Left renal pelvis (tissue), 4 donors: ENCODE measurements at places on chromosomes 1 and 21. TPM values are rescaled to one million over a fixed set of nuclear protein-coding genes. Genes with fewer than 3 reads are reported as not detected.

Gene NBPF6
- not detected for polyA plus RNA-seq

Gene KLHDC7A
- 12.7 TPM for polyA plus RNA-seq

Gene GSTM3
- polyA plus RNA-seq, result 269 TPM

Gene TPTE
- polyA plus RNA-seq, result not detected

Gene TRIM67
- polyA plus RNA-seq, result 0.06 TPM

Gene C2CD2
- polyA plus RNA-seq, result 16.5 TPM

Gene LMO4
- polyA plus RNA-seq, result 110 TPM

Gene TMPRSS3
- polyA plus RNA-seq, result 2.5 TPM

Gene MMP23B
- 16.5 TPM for polyA plus RNA-seq

Gene ASPM
- polyA plus RNA-seq, result 25.9 TPM

Gene HSF2BP
- 1.7 TPM for polyA plus RNA-seq

Gene ZBED6
- 26.4 TPM for polyA plus RNA-seq

Gene ANGPTL1
- polyA plus RNA-seq, result 3.1 TPM

Gene IQGAP3
- polyA plus RNA-seq, result 11.6 TPM

Gene CHIT1
- 0.08 TPM for polyA plus RNA-seq

Gene ERVH48-1
- 0.29 TPM for polyA plus RNA-seq

Gene NTPCR
- polyA plus RNA-seq, result 55.7 TPM

Gene WASF2
- 159 TPM for polyA plus RNA-seq

Gene ESPN
- polyA plus RNA-seq, result 7.6 TPM

Gene LCE1E
- polyA plus RNA-seq, result not detected

Gene MKNK1
- 39.4 TPM for polyA plus RNA-seq

Gene CD84
- 0.85 TPM for polyA plus RNA-seq

Gene ENAH
- polyA plus RNA-seq, result 120 TPM

Gene PGLYRP3
- not detected for polyA plus RNA-seq

Gene LGR6
- polyA plus RNA-seq, result 0.76 TPM

Gene ANXA9
- 10.7 TPM for polyA plus RNA-seq
